ENCODE measurements at places on chromosomes 12 and 14. TPM values are rescaled to one million over a fixed set of nuclear protein-coding genes. Genes with fewer than 3 reads are reported as not detected.
A peak's percentile ranks its signal among the peaks of the same experiment; 100 is the strongest.

DNA sequence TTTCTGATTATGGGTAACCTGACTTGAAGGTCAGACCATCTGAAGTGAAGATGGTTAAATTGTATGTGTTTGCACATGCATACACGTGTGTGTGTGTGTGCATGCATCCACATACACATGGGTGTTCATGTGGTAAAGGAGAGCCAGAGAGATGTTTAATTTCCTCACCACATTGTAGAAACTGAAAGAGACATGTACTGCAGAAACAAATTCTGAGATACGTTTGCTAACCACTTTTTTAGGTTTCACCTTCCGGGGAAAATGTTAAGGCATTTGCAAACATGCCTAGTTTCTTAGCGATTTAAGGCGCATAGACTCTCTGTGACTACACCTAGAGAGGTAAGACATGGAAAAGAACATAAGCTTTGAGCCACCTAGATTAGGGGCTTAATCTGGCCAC, 362.9 kb downstream of the RAD51B start:
- DNase-seq = no peak

DNA sequence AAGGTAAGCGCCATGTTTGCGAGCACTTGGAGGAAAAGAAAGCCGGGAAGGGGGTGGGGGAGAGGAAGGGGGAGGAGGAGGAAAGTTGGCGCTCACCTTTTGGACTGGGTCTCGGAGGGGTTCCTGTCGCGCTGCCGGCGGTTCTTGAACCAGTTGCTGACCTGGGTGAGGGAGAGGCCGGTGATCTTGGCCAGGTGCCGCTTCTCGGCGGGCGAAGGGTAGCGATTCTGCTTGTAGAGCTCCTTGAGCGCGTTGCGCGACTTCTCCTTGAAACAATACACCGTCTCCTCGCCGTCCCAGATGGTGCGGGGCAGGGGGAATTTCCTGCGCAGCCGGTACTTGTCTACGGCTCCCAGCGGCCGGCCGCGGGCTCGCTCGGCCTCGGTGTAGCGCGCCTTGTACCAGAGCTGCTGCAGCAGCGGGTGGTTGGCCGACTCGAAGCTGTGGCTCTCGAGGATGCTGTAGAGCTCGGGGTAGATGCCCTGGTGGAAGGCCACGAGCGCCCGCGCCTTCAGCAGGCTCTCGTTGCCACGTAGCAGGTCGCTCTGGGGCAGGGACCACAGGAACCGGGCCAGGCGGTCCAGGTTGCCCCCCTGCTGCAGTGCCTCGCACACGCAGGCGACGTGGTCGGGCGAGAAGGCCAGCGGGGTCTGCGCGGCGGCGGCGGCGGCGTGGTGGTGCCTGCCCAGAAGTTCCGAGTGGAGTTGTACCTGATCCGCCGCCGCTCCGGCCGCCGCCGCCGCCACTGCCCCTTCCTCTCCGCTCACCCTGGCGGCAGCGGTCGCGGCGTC, 840 bp downstream of the SIX4 start:
- peak; percentile 28 for DNase-seq

DNA sequence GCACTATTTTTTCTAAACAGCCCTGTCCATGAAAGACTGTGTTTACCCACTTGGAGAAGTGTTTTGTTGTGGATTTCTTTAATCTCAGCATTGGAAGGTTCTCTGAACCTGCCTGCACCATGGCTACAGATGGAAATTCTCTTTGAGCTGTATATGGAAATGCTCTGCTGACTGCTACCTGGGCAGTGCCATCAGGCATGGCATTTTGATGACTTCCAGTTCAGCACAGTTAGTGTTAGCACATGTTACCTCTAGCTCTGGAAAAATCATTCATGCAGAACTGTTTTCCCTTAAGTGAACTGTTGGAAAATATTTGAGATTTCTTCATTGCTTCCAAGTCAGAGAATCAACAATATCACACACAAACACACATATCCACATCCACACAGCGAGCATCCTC, 52.6 kb upstream of the RIC8B start:
- DNase-seq = no peak

DNA sequence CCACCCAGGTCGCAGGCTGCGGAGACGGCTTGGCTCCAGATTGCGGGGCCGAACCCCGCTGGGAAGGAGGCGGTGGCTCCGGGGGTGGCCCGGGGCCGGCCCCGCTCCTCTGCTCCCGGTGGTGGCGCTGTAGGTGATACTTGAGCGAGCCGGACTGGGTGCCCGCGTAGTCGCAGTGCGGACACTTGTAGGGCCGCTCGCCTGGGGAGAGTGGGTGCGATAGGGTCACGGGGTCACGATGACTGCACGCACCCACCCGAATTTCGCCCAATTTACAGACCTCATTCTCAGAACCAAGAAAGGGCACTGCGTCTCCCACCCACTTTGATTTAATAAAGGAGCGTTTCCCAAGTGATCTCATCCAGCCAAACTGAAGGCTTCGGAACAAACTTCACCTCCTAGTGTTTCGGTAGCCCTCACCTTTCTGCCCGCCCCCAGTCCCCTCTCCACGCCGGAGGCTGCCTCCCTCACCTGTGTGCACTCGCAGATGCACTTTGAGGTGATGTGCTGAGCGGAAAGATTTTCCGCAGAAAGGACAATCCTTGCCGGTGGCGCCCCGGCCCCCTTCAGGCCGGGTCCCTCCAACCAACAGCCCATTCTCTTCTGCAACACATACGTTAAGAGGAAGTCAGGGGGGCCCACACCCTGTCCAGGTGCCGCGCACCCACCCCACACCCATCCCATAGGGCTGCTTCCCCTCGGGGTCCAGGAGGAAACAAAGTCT, 7.4 kb downstream of the ZNF219 start:
- DNase-seq = no peak

DNA sequence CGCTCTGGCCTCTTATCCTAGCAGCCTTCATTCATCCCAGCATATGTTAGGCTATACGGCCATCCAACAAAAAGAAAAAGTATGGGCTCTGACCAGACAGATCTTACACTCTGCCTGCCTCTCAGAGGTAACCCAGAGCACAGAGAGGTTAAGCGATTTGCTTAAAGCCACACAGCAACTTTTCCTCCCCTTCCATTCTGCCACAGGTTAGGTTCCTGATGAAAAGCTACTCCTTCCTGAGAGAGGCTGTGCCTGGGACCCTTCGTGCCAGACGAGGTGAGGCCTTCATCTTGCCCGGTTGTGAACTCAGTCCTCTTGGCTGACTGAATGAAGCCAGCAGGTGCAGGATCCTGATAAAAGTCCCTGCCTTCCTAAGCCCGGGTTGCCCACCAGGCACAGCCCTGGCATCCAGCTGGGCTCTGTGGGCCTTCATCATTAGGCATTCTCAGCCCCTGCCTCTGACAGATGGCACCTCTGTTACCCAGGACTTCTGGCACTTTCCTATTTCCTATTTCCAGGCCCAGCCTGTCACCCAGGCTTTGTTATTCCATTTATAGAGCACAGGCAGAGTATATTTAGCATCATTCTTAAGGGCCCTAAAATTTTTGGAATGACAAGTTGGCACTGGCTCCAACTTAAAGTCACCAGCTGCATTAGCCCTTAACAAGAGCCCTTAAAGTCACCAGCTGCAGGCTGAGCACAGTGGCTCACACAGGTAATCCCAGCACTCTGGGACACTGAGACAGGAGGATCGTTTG, 12.8 kb downstream of the SOAT2 start:
- DNase-seq = no peak

- DNase-seq = no peak
These were observed 35.0 kb upstream of the FUT8 start for GRCh38 chr14:65377576-65377975.

DNA sequence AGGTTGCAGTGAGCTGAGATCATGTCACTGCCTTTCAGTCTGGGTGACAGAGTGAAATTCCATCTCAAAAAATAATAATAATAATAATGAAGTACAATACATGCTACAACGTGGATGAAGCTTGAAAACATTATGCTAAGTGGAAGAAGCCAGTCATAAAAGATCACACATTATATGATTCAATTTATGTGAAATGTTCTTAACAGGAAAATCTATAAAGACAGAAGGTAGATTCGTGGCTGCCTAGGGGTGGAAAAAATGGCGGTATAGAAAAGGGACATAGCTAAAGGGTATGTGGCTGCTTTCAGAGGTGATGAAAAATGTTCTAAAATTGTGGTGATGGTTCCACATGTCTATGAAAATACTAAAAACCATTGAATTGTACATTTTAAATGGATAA, 41.0 kb upstream of the AMIGO2 start:
- no peak for DNase-seq

DNA sequence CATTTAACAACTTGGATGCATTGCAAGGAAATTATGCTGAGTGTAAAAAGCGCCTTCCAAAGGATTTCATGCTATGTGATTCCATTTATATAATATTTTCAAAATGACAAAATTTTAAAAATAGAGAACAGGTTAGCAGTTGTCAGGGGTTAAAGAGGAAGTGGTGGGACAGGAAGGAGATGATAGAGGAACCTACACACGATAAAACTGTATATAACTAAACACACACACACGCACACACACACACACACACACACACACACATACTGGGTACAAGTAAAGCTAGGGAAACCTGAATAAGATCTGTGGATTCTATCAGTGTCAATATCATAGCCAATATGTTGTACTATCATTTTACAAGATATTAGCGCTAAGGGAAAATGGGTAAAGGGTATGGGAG, 17.2 kb downstream of the TTC9 start:
- no peak for DNase-seq

- DNase-seq = no peak
These were observed 788 bp upstream of the NGDN start for GRCh38 chr14:23468704-23469126.

GRCh38 chr12:103833095-103833775, 7.8 kb downstream of the NT5DC3 start:
- DNase-seq = no peak

- DNase-seq = no peak
These were observed 115.2 kb downstream of the TMEM132D start for GRCh38 chr12:129788506-129789084.

- no peak for DNase-seq
These were observed 18.1 kb downstream of the ACVR1B start for GRCh38 chr12:51969643-51970042.

DNA sequence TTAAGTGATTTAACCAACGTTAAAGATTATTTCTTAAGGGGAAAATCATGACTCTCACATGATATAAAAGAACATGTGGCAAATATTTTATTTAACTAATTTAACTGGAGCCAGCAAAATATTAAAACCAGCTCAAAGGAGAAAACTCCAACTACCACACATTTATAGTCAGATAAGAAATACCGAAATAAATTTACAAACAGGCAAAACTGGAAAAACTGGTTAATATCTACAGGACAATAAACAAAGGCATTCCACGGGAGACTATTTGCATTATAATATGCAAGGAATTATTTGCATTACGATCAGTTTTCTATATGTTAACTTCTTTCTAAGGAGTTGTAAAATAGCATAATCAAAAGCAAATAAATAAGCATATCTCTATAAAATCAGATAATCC, 13.8 kb upstream of the BCL2L14 start:
- DNase-seq = no peak

- no peak for DNase-seq
These were observed 6.5 kb downstream of the HOXC8 start for GRCh38 chr12:54015018-54015931.

- no peak for DNase-seq
These were observed 206.9 kb upstream of the AMIGO2 start for GRCh38 chr12:47286676-47287075.

GRCh38 chr12:20376984-20377383, 8.6 kb downstream of the PDE3A start:
- no peak for DNase-seq

- peak; percentile 65 for DNase-seq
These were observed 17.9 kb upstream of the RND1 start for GRCh38 chr12:48883305-48884161.

DNA sequence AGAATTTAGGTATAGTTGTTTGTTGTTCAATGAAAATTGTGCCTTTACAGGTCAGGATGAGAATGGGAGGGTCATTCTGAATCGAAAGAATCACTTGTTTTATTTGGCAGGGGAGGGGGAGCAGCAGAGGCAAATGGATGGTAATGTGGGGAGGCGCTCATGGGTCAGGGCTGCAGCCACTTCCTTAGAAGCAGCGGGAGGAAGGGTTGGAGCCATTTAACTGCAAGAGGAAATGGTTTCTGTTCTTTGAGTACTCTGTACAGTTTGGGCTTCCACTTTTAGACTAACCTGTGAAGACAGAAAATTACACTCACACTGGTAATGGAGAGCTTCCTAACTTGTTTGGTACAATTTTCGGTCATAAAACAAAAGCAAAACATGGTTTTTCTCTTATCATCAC, 57.2 kb downstream of the PIWIL1 start:
- no peak for DNase-seq

DNA sequence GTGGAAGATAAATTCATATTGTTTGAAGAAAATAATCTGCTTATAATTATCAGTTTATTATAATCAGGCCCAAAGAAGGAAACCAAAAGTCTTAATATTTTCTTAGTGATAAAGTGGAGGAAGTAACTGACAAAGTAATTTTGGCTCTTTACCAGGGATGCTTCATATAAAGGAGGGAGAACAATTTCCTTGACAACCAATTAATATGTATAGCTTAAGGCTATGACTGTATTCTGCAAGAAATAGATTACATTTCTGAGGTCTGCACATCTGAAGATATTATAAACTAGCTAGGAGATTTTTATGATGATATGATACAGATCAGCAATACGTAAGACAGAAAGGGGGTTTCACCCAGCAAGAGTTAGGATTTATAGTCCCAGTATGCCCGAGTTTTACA, 90.8 kb downstream of the BICD1 start:
- DNase-seq = no peak

DNA sequence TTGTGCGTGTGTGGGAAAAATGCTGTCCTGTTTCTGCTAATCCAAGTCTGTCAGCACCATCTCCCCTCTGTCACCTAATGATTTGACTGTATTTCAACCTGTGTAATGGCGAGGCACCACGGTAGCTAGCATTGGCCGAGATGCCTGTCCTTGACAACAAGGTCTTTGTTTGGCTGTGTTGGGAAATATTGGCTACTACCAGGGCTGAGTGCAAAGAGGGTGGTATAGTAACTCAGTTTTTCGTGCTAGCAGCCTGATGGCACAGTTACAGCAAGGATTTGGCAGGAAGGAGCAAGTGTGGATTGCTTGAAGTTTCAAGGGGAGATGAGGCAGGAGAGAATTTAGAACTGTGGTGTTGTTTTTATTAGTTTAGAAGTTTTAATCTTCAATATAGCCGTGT, 440.3 kb upstream of the RGS6 start:
- no peak for DNase-seq

- no peak for DNase-seq
These were observed 138.7 kb upstream of the FGD4 start for GRCh38 chr12:32260696-32261095.

- DNase-seq = no peak
These were observed 5.6 kb upstream of the ST8SIA1 start for GRCh38 chr12:22340143-22340542.

Gene NTS
- total RNA-seq = 0.17 TPM

Gene MANSC4
- total RNA-seq = not detected

Gene ZDHHC22
- 0.09 TPM for total RNA-seq

Gene PIANP
- total RNA-seq = 5.0 TPM

Gene CCDC198
- 110 TPM for total RNA-seq

Gene CEP83
- total RNA-seq = 7.0 TPM

Gene DHRS1
- 39.2 TPM for total RNA-seq

Gene ZNF385A
- 11.4 TPM for total RNA-seq

Gene SPTSSA
- total RNA-seq = 32.7 TPM

Gene TAS2R42
- total RNA-seq = not detected

Gene TAS2R7
- not detected for total RNA-seq

Gene MYL2
- not detected for total RNA-seq

Gene OR6C76
- not detected for total RNA-seq

All from mucosa of gallbladder (tissue), 1 donor.